ENCODE measurements at places on chromosomes 12 and 14.

GRCh38 chr12:123910057-123910456 lies 62.6 kb downstream of the CCDC92 start:
- DNase-seq: no peak

- no peak for DNase-seq
Observed at GRCh38 chr12:95003921-95004272, 400 bp upstream of the NDUFA12 start.

- DNase-seq: no peak
Observed at GRCh38 chr12:131676544-131676943, 34.3 kb upstream of the SFSWAP start.

GRCh38 chr12:15522574-15523187 lies 200.4 kb downstream of the PTPRO start:
- DNase-seq: peak; percentile 46

- no peak for DNase-seq
Observed at GRCh38 chr12:96635844-96636243, 146.5 kb downstream of the CFAP54 start.

DNA sequence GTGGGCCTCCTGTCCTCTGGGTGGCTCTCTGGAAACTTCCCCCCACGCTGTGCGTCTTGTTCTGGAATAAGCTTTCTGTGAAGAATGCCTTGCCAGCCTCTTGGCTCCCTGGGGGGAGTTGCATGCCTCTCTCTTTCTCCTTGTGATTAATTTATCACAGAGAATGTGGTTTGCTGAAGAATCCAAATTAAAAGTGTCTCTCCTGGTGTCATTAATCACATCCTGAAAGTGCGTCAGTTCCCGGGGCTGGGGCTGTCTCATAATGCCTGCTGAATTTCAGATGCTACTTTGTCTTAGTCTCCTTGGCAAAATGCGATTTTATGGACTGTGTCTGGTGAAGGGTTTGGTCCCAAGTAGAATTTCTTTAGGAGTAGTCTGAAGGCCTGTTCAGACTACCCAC lies 787.7 kb upstream of the TMEM132C start:
- no peak for DNase-seq
